Fibroblast of lung (primary cell): ENCODE measurements at places on chromosomes 4 and X. TPM values are rescaled to one million over a fixed set of nuclear protein-coding genes. Genes with fewer than 3 reads are reported as not detected.
A peak's percentile ranks its signal among the peaks of the same experiment; 100 is the strongest.

AR gene
- 8.0 and 15.0 TPM in 2 replicates for total RNA-seq

DNA sequence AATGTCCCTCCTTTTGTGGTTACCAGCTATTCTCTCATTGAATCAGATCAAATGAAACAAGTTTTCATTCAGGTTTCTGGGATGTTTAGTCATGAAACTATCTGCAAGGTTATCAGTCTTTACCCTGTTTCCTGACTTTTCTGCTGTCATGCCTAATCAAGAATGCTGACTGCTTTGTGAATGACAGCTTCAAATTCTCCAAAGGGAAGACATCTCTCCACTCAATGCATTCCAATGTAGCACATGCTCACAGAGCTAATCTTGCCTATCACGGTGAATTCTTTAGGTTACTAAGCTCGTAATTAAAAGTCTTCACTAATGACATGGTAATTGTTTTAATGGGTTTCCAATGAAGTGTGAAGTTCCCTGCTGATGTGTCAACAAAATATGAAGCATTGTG lies 1068.5 kb downstream of the PCDH7 start:
- DNase-seq, result peak; percentile 0

GRCh38 chr4:82561786-82562563 lies at the start of gene TMEM150C:
TMEM150C (minus strand) TSS chr4:82561988; CDS start chr4:82504657, 57,331 bp downstream.
- peak; percentile 5 for DNase-seq

DNA sequence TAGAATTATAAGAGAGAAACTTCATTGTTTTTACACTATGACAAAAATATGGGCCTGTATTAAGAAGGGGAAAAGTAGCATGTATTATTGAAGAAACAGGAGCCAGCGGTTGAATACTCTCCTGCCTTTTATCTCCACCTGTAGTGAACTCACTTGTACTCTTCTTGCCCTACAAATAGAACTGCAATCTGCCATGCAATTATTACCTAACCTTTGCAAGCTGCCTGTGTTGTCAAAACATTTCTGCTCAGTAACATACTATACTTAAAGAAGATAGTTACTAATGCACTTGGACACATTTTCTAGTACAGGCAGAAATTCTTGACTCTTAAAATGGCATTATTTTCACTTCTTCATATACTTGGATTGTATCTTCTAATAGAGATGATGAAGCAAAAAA lies 818.4 kb upstream of the GRID2 start:
- DNase-seq, result no peak

- DNase-seq, result no peak
Measured at GRCh38 chrX:154014429-154015380, 5.0 kb downstream of the IRAK1 start.
